ENCODE measurements at places on chromosomes 13 and 19. TPM values are rescaled to one million over a fixed set of nuclear protein-coding genes. Genes with fewer than 3 reads are reported as not detected.

The FUT1 gene
- total RNA-seq = 6.1 TPM

The SERTM1 gene
- not detected for total RNA-seq

GRCh38 chr13:31267126-31267784 is 67.5 kb downstream of the B3GLCT start:
- no peak for ATAC-seq

- ATAC-seq = no peak
Measured at GRCh38 chr13:104289400-104289799, 1223.2 kb upstream of the SLC10A2 start.

- no peak for ATAC-seq
Measured at GRCh38 chr13:51237386-51237785, 15.2 kb downstream of the FAM124A start.
